AG08396 (cell line): ENCODE measurements at places on chromosomes 5 and 9.

DNA sequence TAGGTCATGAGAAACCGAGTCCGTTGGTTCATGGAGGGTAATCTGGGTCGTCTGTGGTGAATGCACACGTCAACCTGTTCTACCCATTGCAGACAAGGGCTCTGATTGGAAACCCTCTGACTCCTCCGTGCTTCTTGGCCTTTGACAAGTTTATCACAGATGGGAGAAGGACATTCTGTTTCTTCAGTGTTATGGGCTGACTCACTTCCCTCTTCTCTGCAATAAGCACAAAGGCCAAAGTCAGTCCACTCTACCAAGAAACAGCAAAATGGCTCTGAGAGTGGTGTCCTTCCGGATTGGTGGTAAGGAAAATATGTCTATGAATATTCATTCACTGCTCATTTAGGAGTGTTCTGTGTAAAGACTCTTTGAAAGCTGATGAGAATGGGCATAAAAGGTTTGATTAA lies 89.3 kb downstream of the FEM1C start:
- DNase-seq: peak; percentile 35

DNA sequence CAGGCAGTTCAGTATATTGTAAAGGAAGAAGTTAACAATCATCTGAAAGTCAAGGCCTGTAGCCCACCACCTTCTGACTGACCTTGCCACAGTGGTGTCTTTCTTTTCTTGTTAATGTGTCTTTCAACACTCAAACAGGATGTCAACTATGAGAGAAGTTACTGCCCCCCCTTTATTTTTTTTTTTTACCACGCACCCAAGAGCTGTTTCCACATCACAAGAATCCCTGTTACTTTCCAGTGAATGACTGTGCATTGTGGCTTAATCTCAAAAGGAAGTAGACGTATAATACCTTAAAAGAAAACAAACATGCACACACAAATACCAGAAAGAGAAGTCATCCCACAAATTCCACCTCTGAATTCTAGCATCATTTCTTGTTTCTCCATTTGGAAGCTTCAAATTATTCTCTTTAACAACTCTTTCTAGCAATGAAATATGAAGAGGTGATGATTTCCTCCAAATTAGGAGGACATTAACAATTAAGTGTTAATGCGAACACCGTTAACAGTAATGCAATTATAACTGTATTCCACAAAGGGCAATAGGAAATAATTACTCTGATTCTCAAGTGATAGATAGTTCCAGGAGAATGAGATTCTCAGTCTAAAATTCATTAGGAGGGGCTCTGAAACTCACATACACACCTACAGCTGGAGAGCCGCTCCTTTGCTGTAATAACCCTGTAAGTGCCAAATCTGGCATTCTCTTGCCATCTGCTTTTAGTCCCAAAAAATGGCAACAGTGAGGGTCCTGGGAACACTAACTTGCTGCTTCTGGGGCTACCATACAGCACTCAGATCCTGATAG lies 201.0 kb downstream of the EFNA5 start:
- DNase-seq: peak; percentile 57

DNA sequence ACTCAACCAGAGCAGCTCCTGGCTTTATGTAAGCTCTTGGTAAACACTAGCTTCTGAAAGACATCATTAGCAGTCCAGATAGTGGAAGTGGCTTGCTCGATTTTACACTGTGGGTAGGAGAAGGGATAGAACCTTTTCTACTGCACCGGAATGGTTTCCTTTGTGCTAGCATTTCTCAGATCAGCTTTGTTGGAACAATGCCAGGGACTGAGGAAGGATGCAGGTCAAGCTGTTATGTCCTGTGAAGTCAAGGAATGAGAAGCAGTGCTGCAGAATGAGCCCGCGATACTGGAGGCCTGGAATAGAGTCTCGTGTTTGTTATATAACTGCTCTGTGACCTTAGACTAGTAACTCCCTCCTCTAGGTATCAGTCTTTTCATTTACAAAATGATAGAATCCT lies 233.6 kb downstream of the GABRB2 start:
- DNase-seq: no peak

- no peak for DNase-seq
Observed at GRCh38 chr5:35904443-35905132, 33.8 kb downstream of the CAPSL start.

- no peak for DNase-seq
Observed at GRCh38 chr9:86516564-86516963, 162.4 kb upstream of the TUT7 start.

GRCh38 chr9:131096269-131097125 lies at the start of gene AIF1L:
Gene AIF1L, plus strand, starts transcription at chr9:131096531. Its CDS starts 99 bp downstream, at chr9:131096630.
- DNase-seq: peak; percentile 68

DNA sequence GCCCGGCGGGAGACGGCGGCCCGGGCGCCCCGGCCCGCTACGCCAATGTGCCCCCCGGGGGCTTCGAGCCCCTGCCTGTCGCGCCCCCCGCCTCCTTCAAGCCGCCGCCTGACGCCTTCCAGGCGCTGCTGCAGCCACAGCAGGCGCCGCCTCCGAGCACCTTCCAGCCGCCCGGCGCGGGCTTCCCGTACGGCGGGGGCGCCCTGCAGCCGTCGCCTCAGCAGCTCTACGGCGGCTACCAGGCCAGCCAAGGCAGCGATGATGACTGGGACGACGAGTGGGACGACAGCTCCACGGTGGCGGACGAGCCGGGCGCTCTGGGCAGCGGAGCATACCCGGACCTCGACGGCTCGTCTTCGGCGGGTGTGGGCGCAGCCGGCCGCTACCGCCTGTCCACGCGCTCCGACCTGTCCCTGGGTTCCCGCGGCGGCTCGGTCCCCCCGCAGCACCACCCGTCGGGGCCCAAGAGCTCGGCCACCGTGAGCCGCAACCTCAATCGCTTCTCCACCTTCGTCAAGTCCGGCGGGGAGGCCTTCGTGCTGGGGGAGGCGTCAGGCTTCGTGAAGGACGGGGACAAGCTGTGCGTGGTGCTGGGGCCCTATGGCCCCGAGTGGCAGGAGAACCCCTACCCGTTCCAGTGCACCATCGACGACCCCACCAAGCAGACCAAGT lies 723 bp downstream of the SNX18 start:
- peak; percentile 66 for DNase-seq

DNA sequence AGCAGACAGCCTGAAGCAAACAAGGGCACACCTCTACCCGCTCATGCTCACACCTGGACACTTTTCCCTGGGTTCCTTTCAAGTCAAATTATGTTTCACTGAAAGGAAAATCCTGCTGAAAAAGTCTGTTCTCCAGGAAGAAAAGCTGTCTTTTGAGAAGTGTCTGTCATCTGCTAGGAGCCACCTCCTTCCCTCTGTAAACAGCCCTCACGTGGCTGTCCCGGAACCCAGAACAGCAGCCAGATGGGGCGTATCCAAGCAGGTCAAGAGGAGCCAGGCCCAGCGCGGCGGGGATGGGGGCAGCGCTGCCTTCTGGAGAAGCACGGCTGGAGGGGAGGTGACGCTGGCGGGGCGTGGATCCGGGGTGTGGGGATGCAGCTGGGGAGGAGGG lies at the start of gene PNPLA7:
PNPLA7 (minus strand) TSS at position 172 of the 391 bp plus-strand sequence. CDS start 205 bp downstream, outside the sequence.
- peak; percentile 86 for DNase-seq
